ENCODE measurements at places on chromosomes 1 and 21.

DNA sequence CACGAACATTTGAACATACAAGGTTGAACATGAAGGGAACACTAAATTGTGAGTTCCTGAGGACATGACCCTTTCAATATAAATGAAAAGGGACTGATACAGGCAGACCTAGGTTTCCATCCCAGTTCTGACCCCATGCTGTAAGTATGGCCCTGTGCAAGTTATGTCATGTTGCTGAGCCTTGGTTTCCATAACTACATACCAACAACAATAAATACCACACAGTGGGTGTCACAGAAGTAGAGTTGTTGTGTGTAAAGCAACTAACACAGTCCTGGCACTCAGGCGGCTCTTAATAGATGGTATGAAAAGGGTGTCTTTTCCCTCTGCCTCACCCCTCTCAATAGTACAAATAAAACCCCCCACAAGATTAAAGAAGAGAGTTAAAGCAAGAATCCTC lies 140.8 kb downstream of the LMX1A start:
- no peak for DNase-seq

GRCh38 chr1:63261736-63262458 lies 60.5 kb upstream of the FOXD3 start:
- no peak for DNase-seq

GRCh38 chr1:77509051-77509492 lies 173.4 kb downstream of the ZZZ3 start:
- no peak for DNase-seq

DNA sequence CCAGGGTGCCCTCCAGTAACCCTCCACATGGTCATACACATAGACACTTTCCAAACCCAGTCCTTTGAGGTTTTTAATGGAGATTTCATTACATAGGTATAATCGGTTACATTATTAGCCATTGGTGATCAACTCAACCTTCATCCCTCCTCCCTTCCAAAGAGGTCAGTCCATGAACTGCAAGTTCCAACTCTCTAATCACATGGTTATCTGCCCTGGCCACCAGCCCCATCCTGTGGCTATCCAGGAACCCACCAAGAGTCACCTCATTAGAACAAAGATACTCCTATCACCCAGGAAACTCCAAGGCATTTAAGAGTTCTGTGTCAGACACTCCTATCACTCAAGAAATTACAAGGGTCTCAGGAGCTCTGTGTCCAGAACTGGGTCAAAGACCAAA lies 12.2 kb downstream of the ATP1A4 start:
- no peak for DNase-seq

GRCh38 chr1:232351335-232351734 lies 278.6 kb downstream of the SIPA1L2 start:
- no peak for DNase-seq

- DNase-seq = no peak
Measured at GRCh38 chr1:174660476-174660875, 212.7 kb downstream of the GPR52 start.

DNA sequence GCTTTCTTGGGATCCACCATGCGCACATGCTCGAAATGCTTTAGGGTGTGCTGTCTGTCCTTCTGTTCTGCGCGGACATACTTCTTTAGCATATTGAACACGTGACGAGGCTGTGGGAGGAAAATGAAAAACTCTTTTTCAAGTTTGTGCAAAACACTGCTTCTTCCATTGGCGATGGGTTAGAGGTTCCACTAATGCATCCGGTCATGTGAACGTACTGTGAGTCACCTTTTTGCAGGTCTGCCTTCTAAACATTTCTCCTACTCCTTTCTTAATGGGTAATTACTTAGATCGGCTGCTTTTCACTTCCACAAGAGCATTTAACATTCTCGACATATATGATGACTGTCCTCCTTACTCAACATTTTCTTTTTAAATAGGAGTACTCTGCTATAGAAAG lies 214.9 kb downstream of the APP start:
- DNase-seq = no peak

GRCh38 chr1:176119549-176119948 lies 87.5 kb downstream of the COP1 start:
- no peak for DNase-seq

DNA sequence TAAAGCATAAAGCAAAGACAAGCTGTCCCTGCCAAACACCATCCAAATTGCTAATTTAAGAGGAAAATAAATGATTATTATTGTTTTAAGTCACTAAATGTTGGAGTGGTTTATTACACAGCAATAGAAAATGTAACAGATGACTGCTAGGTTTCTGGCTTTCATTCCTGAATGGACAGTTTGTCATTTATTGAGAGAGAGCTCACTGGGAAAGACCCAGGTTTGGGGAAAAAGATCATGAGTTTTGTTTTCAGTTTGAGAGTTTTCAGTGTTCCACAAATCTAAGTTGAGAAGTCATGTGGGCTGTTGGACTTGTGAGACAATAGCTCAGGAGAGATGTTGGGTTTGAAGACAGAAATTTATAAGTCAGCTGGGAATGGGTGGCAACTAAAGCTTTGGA lies 5.4 kb downstream of the GPA33 start:
- no peak for DNase-seq

DNA sequence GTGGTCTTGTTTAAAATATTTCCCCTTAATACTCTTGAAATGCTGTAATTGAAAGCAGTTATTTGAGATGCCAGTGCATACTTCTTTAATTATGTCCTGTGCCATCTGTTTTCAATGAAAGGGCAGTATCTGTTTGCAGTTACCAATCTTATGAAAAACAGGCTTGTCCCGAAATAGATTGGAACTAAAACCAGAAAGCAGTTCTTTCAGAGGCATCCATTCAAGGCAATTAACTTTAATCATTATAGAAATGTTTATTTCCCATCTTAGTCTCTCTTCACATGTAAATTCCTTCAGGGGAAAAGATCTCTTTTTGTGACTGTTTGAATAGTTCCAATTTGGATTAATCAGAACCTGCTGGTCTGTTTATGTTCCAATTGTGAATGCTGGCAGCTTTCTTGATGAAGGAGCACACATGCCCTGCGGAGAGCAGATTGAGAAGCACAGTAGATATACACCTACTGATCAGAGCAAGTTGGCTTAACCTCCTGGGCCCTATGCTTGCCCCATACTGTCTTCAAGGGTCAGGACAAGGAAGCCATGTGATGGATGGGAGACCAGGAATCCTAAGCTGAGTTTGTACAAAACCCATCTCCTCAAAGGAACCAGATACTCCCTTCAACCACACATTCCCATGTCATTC lies 41.6 kb upstream of the MROH9 start:
- DNase-seq = no peak

- no peak for DNase-seq
Measured at GRCh38 chr1:58290685-58291372, 255.7 kb downstream of the OMA1 start.

All from omental fat pad (tissue), 4 donors.